ENCODE measurements at places on chromosomes 2 and 18. TPM values are rescaled to one million over a fixed set of nuclear protein-coding genes. Genes with fewer than 3 reads are reported as not detected.

Gene ADAM23
- 3.5 TPM for total RNA-seq

GRCh38 chr2:170323743-170324142 is 145.8 kb downstream of the MYO3B start:
- no peak for DNase-seq

GRCh38 chr2:66604326-66604725 is 169.4 kb downstream of the MEIS1 start:
- DNase-seq, result no peak

Gene NT5C1B
- not detected for total RNA-seq

Gene STPG4
- total RNA-seq, result not detected

- no peak for DNase-seq
Observed at GRCh38 chr2:231319867-231320266, 75.6 kb upstream of the B3GNT7 start.

Gene MRO
- not detected for total RNA-seq

Gene IFIH1
- 1.6 TPM for total RNA-seq

DNA sequence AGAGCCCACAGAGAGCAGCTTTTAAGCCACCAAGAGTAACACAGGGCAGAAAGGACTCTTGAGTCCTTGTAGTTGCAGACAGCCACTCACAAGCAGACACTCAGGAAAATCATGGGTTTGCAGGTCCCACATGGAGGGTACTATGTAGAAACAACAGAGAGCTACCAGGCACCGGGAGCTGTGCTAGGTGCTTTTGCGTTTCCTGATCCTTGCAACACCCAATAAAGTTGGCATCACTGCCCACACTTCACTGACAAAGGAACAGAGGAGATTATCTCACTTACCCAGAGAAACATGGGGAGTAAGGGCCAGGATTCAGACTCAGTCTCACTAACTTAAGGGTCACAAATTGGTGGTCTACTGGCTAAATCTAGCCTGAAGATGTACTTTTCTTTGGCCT is 32.5 kb upstream of the BZW1 start:
- DNase-seq, result no peak
